Activated gamma-delta T cell (primary cell): ENCODE measurements at places on chromosomes 3 and 15.
A peak's percentile ranks its signal among the peaks of the same experiment; 100 is the strongest.

DNA sequence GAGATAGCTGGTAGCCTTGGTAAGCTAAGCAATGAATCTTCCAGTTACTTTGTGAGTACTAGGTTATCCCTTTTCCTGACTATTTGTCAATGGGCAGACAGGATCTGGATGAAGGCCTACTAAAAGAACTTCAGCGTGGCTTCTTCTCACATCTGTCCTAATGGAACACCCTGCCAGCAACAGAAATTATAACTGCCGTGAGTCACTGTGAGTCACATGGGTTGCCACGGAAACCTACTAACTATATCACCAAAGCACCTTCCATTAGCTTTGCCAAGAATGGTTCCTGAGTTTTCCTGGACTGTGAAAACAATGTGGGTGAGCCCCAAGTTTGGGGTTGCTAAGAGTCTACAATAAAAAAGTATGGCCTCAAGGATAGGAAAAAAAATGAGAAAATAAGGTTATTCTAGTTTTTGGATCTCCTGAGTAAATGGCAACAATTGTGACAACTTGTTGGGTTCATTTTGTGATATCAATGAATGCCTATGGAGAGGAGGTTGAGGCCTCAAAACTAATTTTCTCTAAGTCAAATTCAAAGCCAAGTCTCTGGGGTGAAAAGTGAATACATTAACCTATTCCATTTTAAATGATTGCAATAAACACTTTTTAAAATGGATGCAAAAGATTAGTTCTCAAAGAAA is 195.1 kb upstream of the ICE2 start:
- DNase-seq, result no peak

DNA sequence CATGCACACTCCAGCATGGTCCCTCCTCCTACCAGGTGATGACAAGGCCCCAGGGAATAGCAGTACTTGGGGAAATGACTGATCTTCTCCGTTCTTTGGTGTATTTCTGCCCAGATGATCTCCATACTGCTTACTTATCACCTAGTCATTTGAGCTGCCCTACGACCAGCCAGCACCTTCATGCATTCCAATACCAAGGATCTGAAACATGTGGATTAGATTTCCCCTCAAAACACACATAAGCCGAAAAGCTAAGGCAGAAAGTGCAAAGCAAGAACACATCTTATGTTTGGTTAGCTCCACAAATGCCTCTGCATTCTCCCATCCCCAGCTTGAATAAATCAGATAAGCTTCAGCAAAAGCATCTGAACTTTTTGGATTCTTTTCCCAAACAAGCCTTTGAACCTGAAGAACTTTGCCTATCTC is 64.8 kb upstream of the BCL6 start:
- DNase-seq, result no peak

- DNase-seq, result peak; percentile 11
Observed at GRCh38 chr3:183698318-183698751, 738 bp downstream of the YEATS2 start.

DNA sequence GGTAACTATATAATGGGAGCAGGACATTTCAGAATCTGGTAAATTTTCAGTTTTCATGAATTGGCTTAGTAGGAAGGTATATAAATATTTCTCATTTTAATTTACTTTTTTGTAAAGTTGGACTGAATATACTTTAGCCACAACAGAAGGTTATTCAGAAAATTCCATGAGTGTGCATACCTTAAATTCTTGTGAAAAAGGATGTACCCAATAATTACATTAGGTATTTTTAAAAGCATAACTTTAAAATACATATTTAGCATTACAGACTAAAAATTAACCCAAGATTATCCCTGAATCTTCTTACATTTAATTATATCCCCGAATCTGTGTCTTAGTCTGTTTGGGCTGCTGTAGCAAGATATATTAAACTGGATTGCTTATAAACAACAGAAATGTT is 24.9 kb upstream of the ATP11B start:
- DNase-seq, result no peak

- DNase-seq, result no peak
Observed at GRCh38 chr15:45849136-45849535, 214.3 kb downstream of the SQOR start.

- DNase-seq, result no peak
Observed at GRCh38 chr3:141763088-141763750, at the start of gene GRK7. Gene GRK7 (plus strand): TSS chr3:141763408. CDS start chr3:141778285, 14,877 bp downstream.

DNA sequence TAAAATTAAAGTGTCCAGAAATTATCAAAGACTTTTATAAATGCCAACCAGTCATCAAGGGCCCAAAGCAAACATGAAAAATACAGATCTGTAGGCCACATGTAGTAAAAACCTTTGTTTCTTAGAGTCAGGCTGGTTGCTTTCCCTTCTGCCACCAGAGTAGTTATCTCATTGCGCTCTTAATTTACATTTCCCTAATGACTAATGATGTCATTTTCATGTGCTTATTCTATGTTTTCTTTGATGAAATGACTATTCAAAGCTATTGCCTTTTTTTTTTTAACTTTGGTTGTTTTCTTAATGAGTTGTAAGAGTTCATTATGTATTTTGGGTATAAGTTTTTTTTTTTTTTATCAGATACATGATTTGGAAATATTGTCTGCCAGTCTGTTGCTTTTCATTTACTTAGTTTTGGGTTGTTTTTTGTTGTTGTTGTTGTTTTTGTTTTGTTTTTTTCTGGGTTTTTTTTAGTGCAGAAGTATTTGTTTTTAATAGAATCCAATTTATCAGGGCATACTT is 140.6 kb downstream of the HCN4 start:
- no peak for DNase-seq

GRCh38 chr3:178099274-178099673 is 437.0 kb upstream of the KCNMB2 start:
- no peak for DNase-seq

DNA sequence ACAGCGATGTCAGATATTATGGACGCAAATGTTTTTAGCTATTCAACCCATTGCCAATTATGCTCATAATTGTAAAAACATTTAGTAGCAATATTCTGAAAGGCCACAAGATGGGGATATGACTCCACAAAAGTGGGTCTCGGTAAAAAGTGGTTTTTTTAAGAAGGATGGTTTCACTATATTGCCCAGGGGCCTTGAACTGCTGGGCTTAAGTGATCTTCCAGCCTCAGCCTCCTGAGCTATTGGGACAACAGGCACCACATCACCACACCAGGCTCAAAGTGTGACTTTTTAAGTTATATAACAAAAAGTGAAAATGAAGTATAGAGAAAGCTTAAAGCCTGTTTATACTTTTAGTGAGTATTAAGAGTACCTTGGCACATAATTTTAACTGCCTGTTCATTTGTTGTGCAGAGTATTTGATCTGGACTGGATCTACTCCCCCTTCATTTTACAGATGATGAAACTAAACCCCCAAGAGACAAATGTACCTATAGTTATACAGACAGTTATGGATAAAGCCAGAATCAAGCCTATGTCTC is 9.4 kb downstream of the NAA50 start:
- no peak for DNase-seq

GRCh38 chr15:56366211-56366610 is 985 bp downstream of the TEX9 start:
- DNase-seq, result no peak

DNA sequence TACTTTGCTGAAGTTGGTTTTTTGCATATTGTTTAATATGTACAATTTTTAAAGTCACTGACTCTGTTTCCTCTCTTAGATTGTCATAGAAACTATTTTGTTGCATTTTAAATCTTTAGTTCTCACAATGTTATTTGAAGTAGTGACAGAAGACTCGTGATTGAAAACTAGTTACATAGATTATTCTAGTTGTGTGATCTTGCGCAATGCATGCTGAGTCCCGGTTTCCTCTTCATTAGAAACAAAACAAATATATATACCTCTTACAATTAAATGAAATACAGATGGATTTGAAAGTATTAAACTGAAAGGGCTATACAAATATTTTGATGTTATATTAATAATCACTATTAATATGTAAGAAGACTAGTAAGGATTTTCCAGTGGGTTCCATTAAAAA is 333.0 kb downstream of the LPP start:
- no peak for DNase-seq

DNA sequence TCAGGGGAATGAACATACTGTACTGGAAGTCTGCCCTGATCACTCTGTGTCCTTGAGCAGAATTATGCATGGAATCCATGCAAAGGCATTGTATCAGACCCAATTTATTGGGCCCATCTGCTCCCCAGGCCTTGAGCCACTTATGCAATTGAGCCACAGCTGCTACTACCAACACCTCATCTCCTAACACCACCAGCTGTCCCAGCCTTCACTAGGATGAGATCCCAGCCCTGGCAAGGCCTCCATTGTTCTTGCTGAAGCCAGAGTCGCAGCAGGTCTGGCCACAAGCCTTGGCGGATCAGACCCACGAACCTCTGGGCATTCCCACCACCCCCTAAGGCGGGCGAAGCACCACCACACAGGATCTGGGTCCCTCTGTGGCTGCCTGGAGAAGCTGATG is 9.2 kb upstream of the NME9 start:
- DNase-seq, result no peak

DNA sequence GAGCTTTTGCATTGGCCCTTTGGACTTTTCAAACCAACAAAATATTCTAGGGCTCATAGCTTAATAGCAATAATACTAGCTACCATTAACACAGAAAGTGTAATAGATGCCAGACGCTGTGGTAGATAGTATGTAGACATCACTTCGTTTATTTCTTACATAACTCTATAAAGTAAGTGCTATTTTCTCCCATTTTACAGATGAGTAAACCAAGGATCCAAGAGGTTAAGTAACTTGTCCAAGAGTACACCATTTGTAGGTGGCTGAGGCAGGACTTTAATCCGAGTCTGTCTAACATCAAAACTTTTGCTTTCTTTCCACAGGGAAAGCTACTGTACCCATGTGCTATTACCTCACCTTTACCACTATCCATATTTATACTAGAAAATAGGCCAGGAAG is 12.0 kb downstream of the EID1 start:
- DNase-seq, result no peak

DNA sequence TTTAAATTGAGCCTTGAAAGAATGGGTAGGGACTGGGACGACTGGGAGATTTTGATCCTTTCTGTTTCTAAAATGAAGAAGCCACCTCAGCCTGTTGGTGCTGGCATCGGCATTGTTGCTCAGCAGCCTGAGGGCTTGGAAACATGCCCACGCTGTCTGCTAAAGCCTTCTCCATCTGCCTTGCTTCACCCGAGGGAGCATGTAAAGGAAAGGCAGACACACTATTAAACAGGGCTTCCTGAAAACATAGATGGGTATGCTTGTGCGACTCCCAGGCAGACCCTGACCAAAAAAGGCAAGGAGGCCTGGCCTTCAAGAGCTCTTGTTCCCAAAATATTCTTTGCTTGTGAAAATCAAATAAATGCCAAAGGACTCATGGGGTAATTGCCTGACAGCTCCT is 84.2 kb upstream of the SLC4A7 start:
- no peak for DNase-seq
